Natural killer cell treated with Interleukin-12 subunit alpha and Interleukin-12 subunit beta and Interleukin-15 and Interleukin-18, amount 100 ng/mL, for 72 hours (primary cell): ENCODE measurements at places on chromosomes 13 and 19. TPM values are rescaled to one million over a fixed set of nuclear protein-coding genes. Genes with fewer than 3 reads are reported as not detected.

TOMM40 gene
- 119 TPM for total RNA-seq

AKAP11 gene
- 23.0 TPM for total RNA-seq

TEX101 gene
- not detected for total RNA-seq

AKT2 gene
- 131 TPM for total RNA-seq

HSPB6 gene
- not detected for total RNA-seq

ZNF563 gene
- 2.3 TPM for total RNA-seq

ITGBL1 gene
- total RNA-seq, result not detected

CEACAM3 gene
- not detected for total RNA-seq

CASP14 gene
- not detected for total RNA-seq

TNPO2 gene
- 76.9 TPM for total RNA-seq

IQCN gene
- total RNA-seq, result 1.5 TPM

DCLK1 gene
- not detected for total RNA-seq

MICOS13 gene
- 41.4 TPM for total RNA-seq

GRCh38 chr13:98752467-98753290 is at the start of gene SLC15A1:
Gene SLC15A1 (minus strand): TSS chr13:98752672. CDS start chr13:98752598, 74 bp downstream.
- no peak for DNase-seq

DNA sequence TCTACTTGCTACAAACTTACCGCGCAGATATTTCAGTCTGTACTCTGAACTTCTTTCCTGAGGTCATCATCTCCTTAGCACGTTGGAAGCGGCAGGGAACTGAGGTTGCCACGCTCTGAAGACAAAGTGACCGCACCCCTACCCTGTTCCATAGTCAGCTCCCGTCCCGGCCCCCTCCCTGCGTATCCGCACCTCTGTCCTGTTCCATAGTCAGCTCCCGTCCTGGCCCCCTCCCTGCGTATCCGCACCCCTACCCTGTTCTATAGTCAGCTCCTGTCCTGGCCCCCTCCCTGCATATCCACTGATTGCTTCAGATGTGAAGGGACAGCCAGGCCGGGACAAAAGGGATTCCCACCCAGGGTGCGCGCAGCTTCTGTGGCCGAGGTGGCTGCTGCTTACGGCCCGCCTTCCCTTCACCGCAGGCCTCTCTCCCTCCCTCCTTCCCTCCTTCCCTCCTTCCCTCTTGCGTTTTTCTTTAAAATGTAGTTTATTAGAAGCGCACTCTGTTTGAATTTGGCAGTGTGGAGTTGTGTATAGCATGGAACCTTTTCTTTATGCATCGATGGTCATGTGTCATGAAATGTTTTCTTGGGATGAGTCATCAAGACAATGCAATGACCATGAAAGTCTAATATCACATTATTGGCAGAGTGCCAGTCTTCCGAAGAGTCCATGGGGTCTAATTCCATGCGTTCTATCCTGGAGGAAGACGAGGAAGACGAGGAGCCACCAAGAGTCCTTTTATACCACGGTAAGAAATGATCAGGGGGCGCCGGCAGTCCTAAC is 21.9 kb upstream of the NDUFS7 start:
- DNase-seq, result no peak

DNA sequence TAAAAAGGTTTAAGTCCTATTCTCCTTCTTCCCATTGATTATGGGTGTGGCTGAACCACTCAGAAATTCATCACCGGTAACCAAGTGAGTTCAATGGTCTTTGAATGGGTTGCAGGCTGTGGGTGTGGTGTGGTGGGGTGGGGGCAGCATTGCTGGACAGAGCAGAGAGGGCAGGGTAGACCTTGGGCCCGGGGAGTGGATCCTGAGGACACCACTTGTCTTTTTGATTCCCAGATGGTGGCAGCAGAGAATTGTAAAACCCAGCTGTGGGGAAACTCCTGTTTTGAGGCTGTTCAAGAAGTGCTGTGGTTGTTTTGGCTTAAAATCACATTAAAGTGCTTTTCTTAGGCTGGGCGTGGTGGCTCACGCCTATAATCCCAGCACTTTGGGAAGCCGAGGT is 45.8 kb upstream of the RGCC start:
- DNase-seq, result no peak

DNA sequence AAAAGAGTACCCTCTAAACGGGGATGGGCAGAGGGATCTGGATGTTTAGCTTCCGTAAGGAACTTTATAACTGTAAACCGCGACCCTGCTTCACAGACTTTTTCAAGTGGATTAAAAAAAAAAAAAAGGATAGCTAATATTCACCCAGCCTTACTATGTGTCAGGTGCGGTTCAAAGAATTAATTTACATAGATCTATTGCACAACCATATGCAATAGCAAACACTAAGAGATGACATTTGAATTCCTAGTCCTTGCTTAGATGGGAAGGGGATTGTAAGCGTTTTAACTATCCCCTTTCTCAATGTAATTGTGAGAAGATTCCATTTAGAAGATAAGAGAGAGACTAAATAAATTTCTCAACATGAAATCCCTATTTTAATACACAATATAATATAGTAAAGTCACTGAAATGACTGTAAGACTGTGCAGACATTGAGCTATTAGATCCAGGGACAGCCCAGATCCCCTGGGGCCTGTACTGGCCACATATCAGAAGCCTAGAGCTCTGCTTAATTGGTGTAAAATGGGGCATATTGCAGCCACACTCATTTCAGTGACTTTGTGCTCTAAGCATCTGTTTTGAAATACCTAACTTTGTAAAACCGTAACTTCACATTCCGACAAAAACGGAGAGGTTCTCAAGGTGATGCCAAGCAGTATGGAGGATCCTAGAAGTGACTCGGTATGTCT is 13.6 kb downstream of the LATS2 start:
- no peak for DNase-seq

DNA sequence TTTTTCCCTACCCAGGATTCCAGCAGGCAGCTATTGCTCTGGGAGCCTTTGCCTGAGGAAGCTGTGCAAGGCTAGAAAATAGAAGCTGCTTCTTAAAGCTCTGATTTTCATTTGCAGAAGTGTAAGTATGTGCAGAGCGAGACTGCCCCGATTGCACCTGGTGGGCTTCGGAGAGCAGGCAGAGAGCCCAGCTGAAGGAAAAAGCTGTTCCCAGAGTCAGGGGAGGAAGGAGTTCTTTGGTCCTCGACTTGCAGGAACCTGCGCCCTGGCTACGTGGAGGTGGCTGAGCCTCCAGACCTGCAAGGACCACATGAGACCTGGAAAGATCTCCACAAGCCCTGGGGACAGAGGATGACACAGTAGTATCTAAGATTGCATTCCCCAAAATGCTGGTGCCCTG is 235.0 kb upstream of the ARGLU1 start:
- DNase-seq, result no peak

DNA sequence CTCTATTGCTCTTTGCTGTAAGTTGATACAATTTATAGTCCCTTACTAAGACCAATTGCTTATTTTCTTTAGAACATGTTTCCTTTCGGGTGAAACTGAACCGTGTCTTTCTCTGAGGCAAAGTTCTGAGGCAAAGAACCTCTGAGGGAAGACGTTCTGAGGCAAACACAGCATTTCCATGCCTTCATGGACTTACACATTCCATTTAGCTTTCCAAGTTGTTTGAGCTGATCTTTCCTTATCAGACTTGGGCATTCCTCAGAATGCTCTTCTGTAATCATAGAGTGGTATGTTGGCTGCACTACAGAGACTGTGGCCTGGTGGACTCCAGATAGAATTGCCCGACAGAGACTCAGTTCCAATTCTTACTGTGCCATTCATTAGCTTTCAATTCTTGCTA is 579.1 kb downstream of the KCTD12 start:
- DNase-seq, result no peak

DNA sequence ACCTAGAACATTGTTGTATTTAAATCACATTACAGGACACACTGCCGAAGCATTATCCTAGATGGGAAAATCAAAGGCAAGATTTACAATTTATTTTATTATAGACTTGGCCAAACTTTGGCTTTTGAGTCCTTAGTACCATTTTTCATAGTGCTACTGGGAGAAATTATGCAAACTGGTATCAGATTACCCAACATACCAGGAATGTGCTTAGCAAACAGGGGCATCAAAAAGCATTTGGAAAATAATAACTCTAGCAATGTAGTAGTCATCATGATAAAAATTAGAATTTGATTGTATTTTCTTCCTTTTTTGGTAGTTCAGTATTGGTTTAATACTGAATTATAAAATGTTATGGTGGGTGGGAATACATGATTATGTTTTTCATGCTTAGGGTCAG is 34.0 kb downstream of the GPC6 start:
- DNase-seq, result no peak

DNA sequence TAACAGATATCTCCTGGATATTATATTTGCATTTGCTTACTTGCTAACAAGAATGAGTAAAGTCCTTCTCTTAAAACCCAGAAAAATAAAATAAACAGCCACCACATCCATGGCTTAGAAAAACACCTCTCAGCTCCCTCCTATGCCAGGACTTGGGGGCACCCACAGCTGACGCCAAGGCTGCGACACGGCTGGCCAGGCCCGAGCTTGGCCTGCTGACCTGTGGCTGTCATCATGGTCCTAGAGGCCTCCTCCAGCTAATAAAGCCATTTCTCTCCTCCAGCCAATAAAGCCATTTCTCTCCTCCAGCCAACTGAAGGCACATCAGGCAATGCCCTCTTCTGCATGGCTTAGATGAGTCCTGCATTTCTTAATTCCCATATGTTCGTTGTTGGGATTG is 20.9 kb downstream of the C19orf12 start:
- no peak for DNase-seq

- peak; percentile 63 for DNase-seq
Observed at GRCh38 chr13:29362849-29363604, 232.5 kb downstream of the SLC7A1 start.

GRCh38 chr19:58054901-58055874 is 3.9 kb upstream of the ZNF135 start:
- DNase-seq, result no peak

DNA sequence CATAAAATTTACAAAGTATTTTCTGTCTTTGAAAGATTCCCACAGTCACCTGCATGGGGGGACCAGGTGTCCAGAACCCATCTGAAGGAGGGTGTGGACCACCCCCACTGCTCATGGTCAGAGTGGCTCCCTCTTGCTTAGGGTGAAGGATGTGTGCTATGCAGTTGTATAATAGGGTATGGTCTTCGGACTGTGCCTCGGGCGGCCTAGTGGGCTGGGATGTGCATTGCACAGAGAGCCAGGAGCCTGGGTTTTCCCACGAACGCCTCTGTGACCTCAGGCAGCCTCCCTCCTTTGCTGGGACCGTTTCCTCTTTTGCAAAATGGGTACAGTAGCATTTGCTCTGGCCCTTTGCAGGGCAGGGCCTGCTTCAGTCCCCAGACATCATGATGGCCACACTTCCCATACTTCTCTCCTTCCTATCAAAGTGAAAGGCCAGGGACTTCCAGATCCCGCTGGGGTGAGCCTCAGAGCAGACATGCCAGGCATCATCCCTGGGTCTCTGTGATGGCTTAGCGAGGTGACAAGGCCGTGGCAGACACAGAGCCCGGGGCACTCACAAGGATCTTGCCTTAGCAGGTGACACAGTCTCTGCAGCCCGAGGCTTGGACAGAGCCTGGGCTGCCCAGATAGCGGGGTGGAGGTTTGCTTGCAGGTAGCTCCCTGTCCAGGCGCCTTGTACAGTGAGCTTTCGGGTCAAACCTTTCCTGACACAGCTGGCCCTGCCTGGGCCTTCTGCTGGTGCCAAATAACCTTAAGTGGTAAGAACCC is 59.4 kb upstream of the ZNF536 start:
- no peak for DNase-seq

- DNase-seq, result peak; percentile 44
Observed at GRCh38 chr13:112875627-112876026, 93.4 kb upstream of the MCF2L start.

GRCh38 chr13:109154966-109155761 is 525.8 kb downstream of the MYO16 start:
- no peak for DNase-seq

DNA sequence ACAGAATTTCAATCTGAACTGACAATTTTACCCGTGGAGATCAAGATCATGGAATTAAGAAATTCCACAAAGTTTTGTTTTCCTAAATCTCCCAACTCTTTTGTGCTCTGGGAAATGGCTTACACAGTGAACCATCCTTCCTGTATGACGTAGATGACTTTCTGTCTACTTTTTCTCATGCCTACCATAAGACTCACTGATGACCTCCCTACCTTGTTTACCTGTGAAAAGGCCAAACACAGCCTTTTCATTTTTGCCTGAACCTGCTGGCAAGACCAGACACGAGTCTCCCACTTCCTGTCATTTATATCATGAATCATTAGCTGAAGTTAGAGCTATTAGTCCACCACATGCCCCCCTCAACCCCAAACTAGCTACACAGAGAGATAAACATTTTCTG is 4.6 kb upstream of the KBTBD6 start:
- DNase-seq, result no peak

GRCh38 chr13:113786262-113786841 is 27.3 kb downstream of the TMEM255B start:
- no peak for DNase-seq

- DNase-seq, result no peak
Observed at GRCh38 chr13:39105110-39105509, 66.9 kb downstream of the NHLRC3 start.

DNA sequence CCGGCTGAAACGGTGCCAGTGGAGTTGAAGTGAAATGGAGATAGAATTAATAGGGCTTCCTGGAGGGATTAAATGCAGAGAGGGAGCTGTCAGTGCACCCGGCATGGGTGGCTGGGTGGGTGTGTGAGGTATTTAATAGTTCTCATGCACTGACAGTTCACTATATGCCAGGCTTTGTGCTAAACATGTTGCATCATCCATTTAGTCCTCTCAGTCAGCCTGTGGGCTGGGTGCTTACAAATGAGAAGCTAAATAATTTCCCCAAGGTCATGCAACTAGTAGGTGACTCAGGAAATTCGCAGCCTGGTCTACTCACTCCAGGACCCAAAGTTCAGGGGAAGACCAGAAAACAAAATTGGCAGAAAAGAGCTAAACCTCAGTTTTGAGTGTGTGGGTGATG is 63.5 kb upstream of the SPATA13 start:
- no peak for DNase-seq

GRCh38 chr13:85995788-85996418 is 196.7 kb upstream of the SLITRK6 start:
- DNase-seq, result no peak

GRCh38 chr19:22263121-22263520 is 23.1 kb upstream of the ZNF729 start:
- DNase-seq, result no peak

- no peak for DNase-seq
Observed at GRCh38 chr19:6677883-6678689, 8.1 kb upstream of the TNFSF14 start.

DNA sequence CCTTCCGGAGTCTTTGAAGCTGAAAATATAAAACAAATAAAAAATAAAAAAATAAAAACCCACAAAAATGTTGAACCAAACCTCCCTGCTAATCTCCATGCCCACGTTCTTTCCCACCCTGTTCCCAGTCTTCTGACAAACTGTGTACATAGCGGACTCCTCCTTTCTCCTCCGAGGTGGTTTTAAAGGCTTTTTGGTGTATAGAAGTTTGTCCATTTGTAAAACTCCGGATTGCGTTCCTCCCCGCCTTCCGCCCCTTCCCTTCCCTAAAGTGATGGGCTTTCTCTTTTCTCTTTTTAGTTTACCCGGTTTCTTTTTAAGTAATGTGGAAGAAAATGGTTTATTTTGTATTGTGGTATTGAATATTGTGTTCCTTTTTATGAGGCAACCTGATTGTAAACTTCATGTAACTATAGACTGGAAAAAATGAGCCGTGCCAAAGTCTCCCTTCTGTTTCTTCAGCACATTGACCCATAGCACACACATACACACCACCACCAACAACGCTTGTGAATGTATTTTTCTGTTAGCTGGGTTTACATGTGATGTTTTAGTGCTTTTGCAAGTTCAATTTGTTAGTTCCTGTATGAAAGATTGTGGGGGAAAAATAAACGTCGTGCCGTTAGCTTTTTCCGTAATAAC is 4.4 kb downstream of the ZIC2 start:
- no peak for DNase-seq
